ENCODE measurements at places on chromosomes 11 and 22. TPM values are rescaled to one million over a fixed set of nuclear protein-coding genes. Genes with fewer than 3 reads are reported as not detected.
A peak's percentile ranks its signal among the peaks of the same experiment; 100 is the strongest.

The BRMS1 gene
- 43.2 TPM for total RNA-seq

DNA sequence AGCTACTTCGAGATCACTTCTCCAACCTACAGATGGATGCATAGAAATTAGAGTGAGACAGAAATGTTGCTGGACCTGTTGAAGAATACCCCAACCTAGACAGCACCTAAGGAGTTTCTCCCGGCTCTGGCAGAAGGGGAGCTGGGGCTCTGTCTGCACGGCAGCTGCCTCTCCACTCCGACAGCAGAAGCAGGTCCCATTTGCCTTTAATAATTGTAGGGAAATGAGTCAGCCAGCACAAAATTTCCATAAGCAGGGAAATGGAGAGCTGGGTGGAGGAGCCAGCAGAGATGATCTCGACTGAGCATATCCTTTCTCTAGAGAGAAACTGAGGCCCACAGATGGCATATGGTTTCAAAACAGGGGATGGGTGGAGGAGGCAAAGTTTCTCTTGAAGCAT, 80.1 kb downstream of the EFCAB6 start:
- no peak for DNase-seq

The CAVIN3 gene
- total RNA-seq: 26.0 TPM

The LDLRAD3 gene
- total RNA-seq: 19.5 TPM

The ACTN3 gene
- not detected for total RNA-seq

DNA sequence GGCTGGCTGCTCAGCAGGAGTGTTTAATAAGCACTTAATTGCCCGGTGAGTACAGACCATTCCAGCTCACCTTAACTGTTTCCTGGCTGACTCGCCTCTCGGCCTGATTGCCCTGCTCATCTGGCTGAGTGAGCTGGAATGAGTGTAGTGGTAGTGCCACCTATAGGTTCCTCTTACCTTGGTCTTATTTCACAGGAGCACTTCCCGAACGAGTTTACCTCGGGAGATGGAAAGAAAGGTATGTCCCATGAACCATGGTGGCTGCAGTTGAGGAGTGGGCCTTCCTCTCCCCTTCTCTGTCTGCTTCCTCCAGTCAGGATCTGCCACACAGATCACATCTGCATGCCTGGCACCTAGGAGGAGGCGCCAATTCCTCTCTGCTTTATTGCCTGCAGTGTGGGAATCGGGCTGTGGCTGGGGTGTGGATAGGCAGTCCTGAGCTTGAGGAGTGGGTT, 26.7 kb downstream of the UPB1 start:
- DNase-seq: peak; percentile 83
- H3K27me3 ChIP-seq: no peaks in the 10 kb centered on the region
- H3K4me1 ChIP-seq: peaks cover 25% of the 10 kb centered on the region

The EFEMP2 gene
- total RNA-seq: 32.3 TPM

GRCh38 chr22:31094021-31094551, 13.0 kb downstream of the SMTN start:
- no peak for DNase-seq
- no peak overlapping the region for H3K27ac ChIP-seq
- no peaks in the 10 kb centered on the region for H3K36me3 ChIP-seq
- no peaks in the 10 kb centered on the region for H3K27me3 ChIP-seq
- no peaks in the 10 kb centered on the region for H3K4me1 ChIP-seq
- no peak overlapping the region for H3K4me3 ChIP-seq

The GGTLC3 gene
- total RNA-seq: not detected

The ARHGAP20 gene
- not detected for total RNA-seq

DNA sequence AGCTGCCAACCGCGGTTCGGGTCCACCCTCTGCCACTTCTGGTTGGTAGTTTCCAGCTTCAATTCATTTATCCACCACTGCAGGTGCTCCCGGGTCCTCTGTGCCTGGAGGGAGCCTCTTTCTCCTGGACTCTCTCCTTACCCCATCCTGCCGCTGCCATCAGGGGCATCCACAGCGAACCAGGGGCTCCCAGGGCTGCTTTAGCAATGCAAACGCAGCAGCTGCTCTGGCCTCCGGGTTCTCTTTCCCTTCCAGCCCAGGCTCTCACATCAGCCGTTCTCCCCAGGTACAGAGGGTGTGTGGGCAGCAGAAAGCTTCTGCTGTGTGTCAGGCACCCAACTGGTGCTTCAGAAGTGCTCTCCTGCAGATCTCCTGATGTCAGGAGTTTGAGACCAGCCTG, 27.9 kb downstream of the NFAM1 start:
- peaks cover 81% of the 10 kb centered on the region for H3K27me3 ChIP-seq
- H3K4me1 ChIP-seq: no peaks in the 10 kb centered on the region
- H3K36me3 ChIP-seq: no peaks in the 10 kb centered on the region
- H3K4me3 ChIP-seq: no peak overlapping the region

GRCh38 chr22:37248251-37248650, 4.2 kb upstream of the RAC2 start:
- no peak for DNase-seq
- no peak overlapping the region for H3K27ac ChIP-seq
- H3K4me3 ChIP-seq: no peak overlapping the region
- H3K36me3 ChIP-seq: no peaks in the 10 kb centered on the region
- H3K27me3 ChIP-seq: no peaks in the 10 kb centered on the region

GRCh38 chr11:20050551-20051333, 109.5 kb downstream of the DBX1 start:
- H3K36me3 ChIP-seq: no peaks in the 10 kb centered on the region
- no peaks in the 10 kb centered on the region for H3K4me1 ChIP-seq
- H3K27ac ChIP-seq: no peak overlapping the region
- no peak overlapping the region for H3K4me3 ChIP-seq

The VWCE gene
- total RNA-seq: 1.4 TPM

The BTBD18 gene
- total RNA-seq: not detected

DNA sequence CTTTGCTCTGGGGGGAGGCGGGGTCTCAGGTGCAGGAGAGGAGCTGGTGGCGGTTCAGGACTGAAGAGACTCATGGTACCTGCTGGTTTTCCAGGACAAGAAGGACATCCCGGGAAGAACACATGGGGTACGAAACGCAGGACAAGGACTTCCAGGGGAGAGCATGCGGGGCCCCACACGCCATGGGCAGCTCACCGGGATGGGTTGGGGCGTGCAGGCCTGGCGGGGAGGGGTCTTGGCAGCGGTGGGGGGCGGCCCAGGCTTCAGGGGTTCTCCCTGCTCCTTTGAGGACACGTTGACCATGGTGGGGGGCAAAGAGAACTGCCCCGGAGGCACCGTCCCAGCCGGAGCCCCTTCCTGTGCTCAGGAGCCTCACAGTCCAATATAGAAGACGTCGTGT, 673.2 kb downstream of the BRD1 start:
- H3K36me3 ChIP-seq: no peaks in the 10 kb centered on the region
- no peak overlapping the region for H3K27ac ChIP-seq
- peaks cover 96% of the 10 kb centered on the region for H3K27me3 ChIP-seq

DNA sequence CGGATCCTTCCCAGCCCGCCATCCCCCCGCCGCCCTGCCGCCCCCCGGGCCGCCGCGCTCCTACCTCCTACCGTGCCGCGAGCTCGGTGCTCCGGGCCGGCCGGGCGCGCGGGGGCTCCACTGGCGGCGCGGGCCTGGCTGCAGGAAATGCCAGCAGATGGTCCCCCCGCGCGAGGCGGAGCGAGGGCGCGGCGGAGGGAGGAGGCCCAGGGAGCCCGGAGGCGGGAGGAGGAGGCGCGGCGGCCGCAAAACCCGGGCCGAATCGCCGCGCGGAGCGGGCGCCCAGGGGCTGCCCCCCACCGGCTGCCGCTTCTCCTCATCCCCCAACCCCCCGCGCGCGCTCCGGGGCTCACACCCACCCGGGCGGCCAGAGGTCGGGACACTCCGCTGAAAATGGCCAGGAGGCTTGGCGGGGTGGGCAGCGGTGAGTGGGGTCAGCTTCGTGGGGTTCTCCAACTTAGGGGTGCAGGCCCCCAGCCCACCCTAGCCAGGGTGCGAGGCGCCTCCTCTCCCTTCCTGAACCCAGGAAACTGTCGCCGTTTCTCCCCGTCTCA, at the start of gene OSBPL5:
TSS of gene OSBPL5 (minus strand) at position 159 of the 554 bp plus-strand sequence. CDS start 36,162 bp downstream, outside the sequence.
- no peak for DNase-seq
- H3K36me3 ChIP-seq: no peaks in the 10 kb centered on the region
- H3K4me1 ChIP-seq: no peaks in the 10 kb centered on the region
- H3K4me3 ChIP-seq: peak within 1 kb of the TSS; percentile 31

The RFPL3 gene
- total RNA-seq: not detected

DNA sequence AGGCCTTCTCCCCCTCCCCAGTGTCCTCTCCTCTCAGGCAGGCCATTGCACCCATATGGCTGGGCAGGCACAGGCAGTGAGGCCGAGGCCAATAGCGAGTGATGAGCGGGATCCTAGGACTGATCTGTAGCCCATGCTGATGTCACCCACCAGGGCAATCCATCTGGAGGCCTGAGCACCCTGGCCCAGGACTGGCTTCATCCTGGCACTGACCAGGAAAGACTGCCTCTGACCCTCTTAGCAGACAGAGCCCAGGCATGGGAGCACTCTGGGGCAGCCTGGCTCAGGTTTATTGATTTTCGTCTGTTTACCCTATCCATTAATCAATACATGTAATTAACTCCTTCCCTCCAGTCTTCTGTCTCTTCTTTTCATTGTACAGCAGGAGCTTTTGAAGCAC, 5.1 kb upstream of the TIRAP start:
- DNase-seq: peak; percentile 8
- H3K36me3 ChIP-seq: 0 out of 2 replicates have a peak, but pooled peaks cover 10% of the 10 kb centered on the region
- H3K27me3 ChIP-seq: no peaks in the 10 kb centered on the region
- no peak overlapping the region for H3K27ac ChIP-seq
- peaks cover 8% of the 10 kb centered on the region for H3K4me1 ChIP-seq
